ENCODE measurements at places on chromosomes 1 and 21.

DNA sequence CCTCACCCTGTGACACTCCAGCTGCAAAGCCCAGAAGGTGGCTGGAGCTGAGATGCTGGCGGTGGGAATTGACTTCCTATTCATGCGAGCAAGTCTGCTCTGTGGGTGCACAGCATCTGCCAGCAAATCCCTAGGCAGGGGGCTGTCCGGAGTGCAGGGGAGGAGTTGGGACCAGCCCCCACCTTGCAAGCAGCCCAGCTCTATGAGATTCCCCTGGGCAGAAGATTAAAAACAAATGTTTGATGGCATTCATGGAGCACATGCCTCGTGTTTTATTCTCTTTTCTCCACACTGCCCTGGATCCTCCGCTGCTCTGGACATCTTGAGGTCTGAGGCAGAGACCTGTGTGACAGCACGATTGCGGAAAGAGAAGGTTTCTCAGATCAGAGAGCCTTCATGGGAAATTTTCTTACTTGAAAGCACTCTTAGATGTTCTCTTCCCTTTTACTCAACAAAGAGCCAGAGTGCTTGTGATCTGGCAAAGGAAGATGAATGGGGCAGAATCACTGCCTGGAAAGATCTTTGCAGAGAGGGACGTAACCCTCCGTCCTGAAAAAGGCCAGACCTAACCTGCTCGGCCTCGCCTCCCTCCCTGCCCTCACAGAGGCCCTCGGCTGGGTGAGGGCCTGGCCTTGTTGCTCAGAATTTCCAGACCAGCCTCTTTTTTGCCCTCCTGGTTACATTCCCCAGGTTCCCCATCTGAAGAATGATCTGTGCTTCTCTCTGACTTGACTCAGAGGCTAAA lies 597.1 kb downstream of the KIF26B start:
- DNase-seq, result no peak

- DNase-seq, result no peak
Measured at GRCh38 chr1:97451046-97451826, 469.6 kb downstream of the DPYD start.

GRCh38 chr1:206705726-206706297 lies 21.1 kb downstream of the MAPKAPK2 start:
- DNase-seq, result no peak

DNA sequence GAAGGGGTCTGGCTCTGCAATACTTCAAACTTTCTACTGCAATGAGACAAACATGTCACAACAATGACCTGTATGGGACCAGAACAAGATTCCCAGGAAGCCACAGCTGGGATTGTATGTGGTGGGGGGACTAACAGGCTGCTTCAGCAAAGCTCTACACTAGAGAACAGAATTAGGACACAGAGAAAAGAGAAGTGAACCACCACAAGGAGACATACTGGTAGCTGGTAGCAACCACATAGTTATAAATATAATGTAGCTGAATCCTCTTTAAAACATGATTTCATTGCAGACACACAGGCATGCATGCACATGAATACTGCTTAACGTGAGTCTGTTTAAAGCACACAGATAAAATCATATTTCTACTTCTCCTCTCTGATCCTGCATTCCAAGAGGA lies 3.5 kb upstream of the ILDR2 start:
- DNase-seq, result no peak

DNA sequence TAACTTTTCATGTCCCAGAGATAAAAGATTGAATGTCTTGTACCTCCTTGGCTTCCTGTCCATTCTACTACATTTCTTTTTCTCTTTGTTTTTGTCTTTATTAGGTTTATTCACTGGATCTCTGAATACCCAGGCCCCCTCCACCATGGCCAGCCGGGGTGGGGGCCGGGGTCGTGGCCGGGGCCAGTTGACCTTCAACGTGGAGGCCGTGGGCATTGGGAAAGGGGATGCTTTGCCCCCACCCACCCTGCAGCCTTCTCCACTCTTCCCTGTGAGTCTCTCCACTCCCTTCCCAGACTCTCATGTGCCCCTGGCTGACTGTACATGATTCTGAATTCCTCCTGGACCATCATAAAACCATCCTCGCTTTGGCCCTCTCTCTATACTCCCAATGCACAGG lies 10.2 kb downstream of the POLR3GL start:
- DNase-seq, result no peak

- DNase-seq, result no peak
Measured at GRCh38 chr1:41883507-41883906, 35.2 kb downstream of the HIVEP3 start.

- DNase-seq, result no peak
Measured at GRCh38 chr1:171645553-171646248, 6.8 kb downstream of the MYOC start.

DNA sequence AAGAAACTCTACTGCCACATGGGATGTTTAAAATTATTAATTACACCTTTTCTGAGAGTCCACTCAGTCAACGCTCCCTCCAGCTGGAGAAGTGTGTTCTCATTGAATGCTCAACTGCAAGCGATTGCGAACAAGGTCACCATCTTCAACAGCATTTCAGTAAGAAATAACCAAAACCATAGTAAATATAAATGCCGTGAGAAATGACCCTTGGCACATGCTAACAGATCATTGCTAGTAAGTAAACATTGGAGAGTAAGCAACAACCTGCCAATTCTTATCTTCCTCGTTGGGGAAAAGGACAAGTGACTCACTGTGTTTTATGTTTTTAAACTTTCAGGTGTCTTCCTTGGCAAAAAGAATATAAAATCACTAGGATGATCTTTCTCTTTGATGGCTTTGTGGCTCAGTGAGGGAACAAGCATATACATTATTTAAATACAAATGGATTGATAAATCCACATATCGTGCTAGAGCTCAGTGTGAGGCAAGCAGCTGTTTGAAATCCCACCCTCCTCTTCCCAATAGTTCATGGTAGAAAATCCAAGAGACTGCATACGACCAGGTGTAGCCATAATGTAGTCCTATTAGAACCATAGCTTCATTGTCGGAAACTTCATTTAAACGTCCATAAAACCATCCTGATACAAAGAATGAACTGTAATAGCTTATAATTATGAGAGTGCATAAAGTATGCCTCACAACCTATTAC lies 214.6 kb downstream of the GRIK1 start:
- DNase-seq, result no peak

DNA sequence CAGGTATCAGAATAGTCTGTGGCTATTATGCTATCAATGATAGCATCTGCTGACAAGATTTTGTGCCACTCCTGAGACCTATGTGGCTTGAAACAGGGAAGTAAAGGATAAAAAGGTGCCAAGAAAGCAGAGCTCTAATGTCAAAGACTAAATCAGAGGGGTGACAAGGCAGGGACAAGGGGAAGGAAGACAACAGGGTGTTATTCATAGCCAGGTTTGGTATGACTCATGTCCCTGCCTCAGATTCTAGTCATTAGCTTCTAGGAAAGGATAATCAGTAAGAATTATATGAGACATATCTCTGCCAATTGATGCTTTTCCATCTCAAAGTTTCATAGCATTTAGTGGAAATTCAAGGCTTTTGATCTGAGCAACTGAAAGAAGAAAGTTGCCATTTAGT lies 31.8 kb upstream of the PLD5 start:
- DNase-seq, result no peak

DNA sequence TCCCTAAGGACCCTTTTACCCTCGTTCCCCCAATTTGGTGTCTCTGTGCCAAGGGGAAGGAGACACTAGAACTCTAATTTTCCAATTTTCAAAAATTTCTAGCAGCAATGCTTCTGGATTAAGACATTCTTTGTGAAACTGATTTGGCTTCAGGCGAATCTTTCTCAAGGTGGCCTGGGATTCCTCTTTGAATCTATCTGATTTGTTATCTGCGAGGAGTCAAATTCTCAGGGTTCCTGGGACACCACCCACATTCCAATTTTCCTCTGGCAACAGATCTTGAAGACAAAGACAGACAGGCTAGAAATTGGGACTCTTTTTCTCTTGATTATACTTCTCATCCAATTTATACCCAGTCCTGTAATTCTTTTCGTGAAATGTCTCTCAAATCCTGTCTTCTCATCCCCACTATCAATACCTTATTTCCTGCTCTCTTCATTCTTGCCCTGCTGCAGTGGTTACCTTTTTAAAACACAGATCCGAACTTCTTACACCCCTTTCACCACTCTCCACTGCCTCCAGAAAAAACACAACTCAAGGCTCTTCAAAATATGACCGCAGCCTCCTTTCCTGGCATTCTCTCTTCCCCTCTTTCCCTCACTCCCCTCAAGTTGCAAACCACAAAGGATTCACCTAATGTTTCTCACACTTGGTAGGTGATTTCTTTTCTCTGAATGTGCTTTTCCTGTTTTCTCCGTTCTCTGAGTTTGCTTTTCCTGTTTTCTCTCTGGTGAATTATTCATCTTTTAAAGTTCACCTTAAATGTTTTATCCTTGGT lies 2.7 kb upstream of the MPZL1 start:
- DNase-seq, result no peak

GRCh38 chr1:6917067-6917466 lies 131.8 kb downstream of the CAMTA1 start:
- no peak for DNase-seq

GRCh38 chr1:89703469-89703868 lies 70.5 kb downstream of the LRRC8C start:
- no peak for DNase-seq

DNA sequence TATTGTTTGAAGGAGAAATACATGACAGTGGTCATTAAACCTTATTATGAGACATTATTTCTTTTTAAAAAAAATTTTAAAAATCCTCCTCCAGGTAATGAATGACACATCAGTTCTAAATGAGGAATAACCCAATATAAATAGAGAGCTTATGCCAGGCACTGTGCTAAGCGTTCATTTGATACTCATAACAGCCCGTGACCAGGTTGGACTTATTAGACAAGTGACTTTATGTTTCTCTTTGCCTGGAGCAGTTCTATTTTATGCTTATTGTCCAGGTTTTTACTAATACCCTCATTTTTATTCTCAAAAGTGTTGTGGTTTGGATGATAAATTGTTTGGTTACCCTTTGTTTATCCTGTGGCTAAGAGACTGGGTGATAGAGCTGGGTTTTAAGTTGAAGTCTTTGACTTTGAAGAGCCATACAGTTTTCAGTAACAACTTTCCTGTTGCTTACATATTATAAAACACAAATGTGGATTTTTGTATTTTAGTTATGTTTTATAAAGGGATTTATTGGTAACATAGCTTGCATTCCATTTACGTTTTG lies 84.2 kb downstream of the RABGAP1L start:
- DNase-seq, result no peak

GRCh38 chr1:68129536-68130250 lies 79.3 kb upstream of the DIRAS3 start:
- no peak for DNase-seq

- no peak for DNase-seq
Measured at GRCh38 chr1:14794906-14795305, 196.4 kb downstream of the KAZN start.

GRCh38 chr1:198671136-198671535 lies 32.3 kb downstream of the PTPRC start:
- no peak for DNase-seq

- DNase-seq, result no peak
Measured at GRCh38 chr1:110477041-110477440, 26.1 kb downstream of the PROK1 start.

DNA sequence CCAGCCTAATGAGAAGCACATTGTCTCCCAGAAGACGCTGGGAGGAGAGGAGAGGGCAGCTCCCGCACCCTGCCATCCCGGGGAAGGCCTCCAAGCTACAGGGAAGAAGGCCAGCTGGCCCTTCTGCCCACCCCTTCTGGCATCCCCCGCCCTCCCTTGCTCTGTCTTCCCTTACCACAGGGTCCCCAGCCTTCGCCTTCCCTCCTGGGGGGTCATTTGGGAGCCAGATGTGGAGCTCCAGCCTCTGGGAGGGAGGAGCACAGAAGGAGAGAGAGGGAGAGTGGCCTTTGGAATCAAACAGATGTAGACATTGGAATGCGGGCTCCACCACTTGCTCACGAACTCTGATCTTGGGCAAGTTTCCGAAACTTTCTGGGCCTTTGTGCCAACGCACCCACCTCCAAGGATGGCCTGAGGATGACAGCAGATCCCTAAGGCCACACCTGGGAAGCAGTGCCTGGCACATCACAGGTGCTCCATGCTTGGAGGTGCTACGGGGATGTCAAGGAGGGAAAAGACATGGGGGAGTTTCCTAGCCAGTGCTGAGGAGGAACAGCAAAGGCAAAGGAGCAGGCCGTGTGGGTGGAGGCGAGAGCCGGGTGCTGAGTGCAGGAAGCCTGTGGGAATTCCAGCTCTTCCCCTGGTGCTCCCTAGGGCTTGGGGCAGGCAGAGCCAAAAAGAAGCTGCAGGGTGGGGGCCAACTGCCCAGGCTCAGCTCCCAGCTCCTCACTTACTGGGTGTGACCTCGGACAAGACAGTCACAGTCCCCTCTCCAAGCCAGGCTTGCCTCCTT lies 23.1 kb upstream of the RSPO1 start:
- no peak for DNase-seq

DNA sequence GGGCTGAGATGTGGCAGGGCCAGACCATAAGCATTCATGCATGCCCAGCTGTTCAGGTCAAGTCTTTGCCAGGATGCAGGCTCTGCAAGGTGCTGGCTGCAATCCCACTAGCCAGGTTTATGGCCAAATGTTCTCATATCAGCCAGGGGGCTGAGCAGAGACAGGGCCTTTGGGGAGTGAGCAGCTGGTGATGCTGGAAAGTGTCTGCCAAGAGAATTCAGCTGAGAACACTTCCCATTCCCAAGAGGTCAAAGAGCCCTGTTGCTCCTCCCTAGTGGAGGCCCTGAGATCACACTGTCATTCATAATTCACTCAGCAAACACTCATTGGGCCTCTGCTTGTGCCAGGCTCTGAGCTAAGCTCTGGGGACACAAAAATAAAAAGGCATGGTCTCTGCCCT lies 150.3 kb downstream of the DMRTA2 start:
- DNase-seq, result no peak

GRCh38 chr1:202624088-202624780 lies 86.0 kb downstream of the SYT2 start:
- DNase-seq, result no peak

DNA sequence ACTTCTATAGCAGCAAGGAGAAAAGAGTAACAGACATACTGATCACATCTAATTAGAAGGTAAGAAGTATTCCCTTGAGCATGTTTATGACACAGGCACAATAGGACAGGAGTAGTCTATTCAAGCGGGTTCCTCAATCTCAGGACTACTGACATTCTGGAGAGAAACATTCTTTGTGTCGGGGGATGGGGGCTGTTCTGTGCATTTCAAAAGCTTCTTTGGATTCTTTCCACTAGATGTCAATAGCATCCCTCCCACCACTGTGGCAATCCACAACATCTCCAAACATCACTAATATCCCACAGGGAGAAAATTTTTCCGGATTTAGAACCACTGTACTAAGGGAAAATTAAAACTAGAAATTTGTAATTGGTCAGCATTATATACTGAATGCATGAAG lies 56.9 kb downstream of the ADAMTS5 start:
- no peak for DNase-seq

GRCh38 chr1:162966613-162967012 lies 102.5 kb upstream of the RGS4 start:
- no peak for DNase-seq

- no peak for DNase-seq
Measured at GRCh38 chr1:98205291-98206017, 284.6 kb upstream of the DPYD start.

DNA sequence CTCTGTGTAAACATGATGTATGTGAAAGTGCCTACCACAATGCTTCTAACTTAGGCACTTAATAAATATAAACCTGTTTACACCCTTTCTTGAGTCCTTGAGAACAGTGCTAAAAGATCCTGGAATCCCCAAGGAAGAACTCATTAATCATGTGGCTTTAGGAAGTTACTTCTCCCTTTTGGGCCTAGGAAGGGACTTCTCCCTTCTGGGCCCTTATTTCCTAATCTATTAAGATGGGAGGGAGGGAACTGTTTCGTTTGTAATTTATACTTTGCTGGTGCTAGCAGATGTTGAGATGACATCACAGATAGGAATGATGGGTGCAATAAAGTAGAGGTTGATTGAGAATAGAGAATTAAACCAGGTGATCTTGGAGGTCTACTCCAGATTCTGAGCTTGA lies 1.2 kb downstream of the BTF3L4 start:
- DNase-seq, result no peak

Data from omental fat pad (tissue), 4 donors.